ENCODE measurements at places on chromosomes 7 and 10. TPM values are rescaled to one million over a fixed set of nuclear protein-coding genes. Genes with fewer than 3 reads are reported as not detected.

GRCh38 chr7:22445140-22445743 lies 54.7 kb downstream of the STEAP1B start:
- DNase-seq: peak; percentile 91

DNA sequence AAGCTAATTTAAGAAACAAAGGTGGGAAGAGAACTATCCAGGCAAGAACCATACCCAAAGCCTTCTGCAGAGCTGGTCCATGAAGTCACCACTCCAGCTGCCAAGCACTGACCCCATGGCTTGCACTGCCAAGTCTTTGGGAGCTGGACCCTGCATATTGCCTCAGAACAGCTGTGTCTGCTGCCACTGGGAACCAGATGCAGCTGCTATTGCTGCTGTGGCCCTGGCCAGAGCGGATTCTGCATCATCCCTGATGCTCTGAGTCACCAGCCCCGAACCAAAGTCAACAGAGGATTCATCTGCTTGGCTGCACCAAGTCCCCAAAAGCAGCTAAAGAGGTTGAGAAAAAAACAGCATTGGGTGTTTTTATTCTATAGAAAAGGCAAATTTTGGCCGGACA lies 39.2 kb upstream of the GSAP start:
- DNase-seq: no peak

- peak; percentile 92 for DNase-seq
Measured at GRCh38 chr10:132448248-132448731, 51.3 kb downstream of the PWWP2B start.

Gene MRPS16
- 59.9 TPM for total RNA-seq

Gene DKK1
- 2.7 TPM for total RNA-seq

GRCh38 chr7:10343108-10343507 lies 630.6 kb upstream of the PHF14 start:
- no peak for DNase-seq

Gene PNLIP
- not detected for total RNA-seq

DNA sequence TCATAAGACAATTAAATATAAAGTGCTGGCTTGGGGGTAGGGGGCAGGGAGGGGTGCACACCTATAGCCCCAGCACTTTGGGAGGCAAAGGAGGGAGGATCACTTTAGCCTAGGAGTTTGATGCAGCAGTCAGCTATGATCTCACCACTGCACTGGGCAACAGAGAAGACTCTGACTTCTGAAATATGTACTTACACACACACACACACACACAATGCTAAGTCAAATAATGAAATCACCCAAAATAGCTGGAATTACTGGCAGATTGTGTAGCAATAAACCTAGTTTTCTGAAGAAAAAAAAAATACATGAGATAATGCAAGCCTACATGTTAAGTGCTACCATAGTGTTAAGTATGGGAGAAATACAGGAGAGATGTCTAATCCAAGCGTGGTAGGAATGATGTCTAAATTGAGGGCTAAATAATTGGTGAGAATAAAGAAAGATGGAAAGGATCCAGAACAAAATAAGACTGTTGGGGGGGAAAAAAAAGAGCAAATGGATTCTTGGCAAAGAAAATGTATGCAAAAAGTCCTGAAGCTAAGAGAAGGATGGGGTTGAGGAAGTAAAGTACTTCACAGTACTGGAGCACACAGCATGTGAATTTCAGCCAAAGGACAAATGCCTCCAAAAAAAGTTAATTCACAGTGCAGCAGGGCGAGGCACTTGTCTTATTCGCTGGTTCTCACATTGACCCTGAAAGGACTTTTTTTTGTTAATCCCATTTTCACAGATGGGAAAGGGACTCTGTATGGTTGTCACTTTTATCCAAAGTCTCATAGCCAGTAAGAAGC lies 73.9 kb downstream of the IGF2BP3 start:
- no peak for DNase-seq
